ENCODE measurements at places on chromosomes 5 and 9.

GRCh38 chr5:88718736-88719135 lies 164.2 kb downstream of the MEF2C start:
- DNase-seq: no peak

DNA sequence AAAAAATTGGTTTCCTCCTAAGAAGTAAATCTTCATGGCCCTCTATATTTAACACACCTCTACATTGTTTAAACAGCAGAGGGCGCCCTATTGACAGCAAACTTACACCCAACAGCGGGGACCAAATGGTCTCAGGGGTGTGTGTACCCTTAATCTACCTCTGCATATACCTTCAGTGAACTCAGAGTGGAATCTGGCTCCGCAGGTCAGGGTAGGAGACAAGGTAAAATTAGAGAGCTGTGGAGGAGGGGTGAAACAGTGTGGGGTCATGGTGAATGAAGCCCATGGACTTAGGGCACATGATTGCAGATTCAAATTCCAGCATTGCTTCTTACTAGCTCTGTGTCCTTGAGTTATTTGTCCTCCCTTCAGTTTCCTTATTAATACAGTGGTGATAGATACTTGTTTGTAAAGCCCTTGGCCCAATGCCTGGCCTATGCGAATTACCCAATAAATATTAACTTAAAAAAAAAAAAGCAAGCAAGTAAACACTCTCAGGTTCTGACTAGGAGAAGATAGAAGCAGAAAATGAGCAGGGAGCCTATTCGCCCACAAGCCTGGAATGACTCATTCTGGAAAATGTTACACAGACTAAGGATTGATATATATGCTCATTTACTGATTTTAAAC lies 122.9 kb downstream of the CAVIN4 start:
- no peak for DNase-seq

GRCh38 chr9:75181750-75182149 lies 93.4 kb downstream of the OSTF1 start:
- DNase-seq: no peak

- no peak for DNase-seq
These were observed 5.5 kb upstream of the N4BP3 start for GRCh38 chr5:178107756-178108310.

DNA sequence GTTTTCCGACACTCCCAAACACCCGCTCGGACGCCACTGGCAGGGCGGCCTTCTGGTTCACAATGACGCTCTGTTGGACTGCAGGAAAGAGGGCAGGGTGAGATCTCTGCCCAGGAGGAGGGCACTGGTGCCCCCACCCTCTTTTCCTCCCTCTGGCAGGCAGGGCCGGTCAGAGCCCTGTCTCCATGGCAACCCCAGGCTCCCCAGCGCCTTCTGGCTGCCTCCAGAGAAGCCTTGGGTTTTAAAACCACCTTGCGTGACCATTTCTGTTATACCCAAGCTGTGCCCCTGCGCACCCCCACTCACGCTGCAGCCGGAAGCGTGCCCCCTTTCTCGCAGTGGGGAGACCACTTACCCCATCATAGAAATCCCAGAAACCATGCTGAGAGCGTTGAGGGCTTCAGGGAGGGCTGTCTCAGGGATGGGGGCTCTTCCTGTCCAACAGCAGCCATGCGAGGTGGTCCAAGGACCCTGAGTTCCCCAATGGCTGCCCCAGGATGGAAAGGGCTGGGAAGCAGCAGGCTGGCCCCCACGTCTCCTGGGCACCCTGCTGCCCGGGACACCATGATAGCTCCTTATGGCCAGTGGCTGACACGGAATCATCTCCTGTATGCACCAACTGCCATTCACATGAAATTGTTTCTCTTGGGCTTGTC lies 7.3 kb downstream of the C9orf50 start:
- no peak for DNase-seq

DNA sequence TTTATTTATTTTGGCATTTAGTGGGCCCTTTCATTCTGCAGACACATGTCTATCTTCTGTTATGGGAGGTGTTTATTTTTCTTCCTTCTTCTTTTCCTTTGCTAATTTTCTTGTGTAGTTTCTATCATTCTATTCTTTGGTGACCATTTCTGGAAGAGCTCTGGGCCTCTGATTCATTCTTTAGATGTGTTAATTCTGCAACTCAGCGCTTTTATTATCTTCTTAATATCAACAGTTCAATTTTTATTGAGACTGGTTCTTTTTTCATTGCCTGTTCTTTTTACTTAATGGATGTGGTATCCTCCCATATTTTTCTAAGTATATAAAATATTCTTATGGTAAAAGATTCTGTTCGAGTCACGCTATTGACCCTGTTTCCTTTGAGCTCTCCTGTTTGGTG lies 112.0 kb downstream of the HSPA4 start:
- DNase-seq: no peak

DNA sequence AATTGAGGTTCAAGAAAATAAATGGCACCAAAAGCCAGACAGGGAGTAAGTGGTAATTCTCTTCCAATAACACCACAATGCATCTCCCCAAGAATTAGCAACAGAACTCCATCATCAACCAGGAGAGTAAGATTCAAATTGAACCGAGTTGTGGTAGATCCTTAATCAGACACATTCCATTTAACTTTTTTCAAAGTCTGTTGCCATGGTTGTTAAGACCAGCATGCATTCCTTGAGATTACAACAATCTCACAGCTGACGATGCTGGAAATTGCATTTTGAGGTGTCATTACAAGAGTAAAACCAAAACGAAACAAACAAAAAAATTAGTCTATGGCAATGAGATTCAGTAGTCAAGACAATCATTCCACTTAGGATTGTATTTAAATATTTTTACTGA lies 78.9 kb upstream of the ZNF462 start:
- DNase-seq: no peak

- no peak for DNase-seq
These were observed 11.3 kb downstream of the TNC start for GRCh38 chr9:115106642-115107041.

GRCh38 chr5:180596668-180597231 lies 5.5 kb upstream of the SCGB3A1 start:
- no peak for DNase-seq

GRCh38 chr9:89426384-89426961 lies 71.4 kb downstream of the SEMA4D start:
- DNase-seq: no peak

DNA sequence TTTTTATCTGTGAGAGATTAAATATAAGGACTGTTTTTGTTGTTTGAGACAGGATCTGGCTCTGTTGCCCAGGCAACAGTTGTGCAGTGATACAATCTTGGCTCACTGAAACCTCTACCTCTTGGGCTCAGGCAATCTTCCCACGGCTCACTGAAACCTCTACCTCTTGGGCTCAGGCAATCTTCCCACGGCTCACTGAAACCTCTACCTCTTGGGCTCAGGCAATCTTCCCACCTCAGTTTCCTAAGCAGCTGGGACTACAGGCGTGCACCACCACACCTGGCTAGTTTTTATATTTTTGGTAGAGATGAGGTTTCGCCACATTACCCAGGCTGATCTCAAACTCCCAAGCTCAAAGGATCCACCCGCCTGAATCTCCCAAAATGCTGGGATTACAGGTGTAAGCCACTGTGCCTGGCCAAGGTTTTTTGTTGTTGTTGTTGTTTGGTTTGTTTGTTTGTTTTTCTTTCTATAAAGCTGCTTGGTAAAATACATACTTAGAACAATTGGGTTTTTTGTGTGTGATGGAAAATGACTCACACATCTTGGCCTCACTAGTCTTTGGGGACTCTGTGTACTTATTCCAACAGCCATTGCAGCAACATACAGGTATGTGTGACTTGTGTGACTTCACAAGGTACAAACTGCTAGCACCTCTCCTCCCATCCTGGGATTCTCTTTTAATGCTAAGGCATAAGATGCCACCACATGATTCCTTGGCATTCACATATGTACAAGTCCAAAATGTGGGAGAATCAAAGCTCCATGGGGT lies 36.5 kb upstream of the RASA1 start:
- DNase-seq: no peak

DNA sequence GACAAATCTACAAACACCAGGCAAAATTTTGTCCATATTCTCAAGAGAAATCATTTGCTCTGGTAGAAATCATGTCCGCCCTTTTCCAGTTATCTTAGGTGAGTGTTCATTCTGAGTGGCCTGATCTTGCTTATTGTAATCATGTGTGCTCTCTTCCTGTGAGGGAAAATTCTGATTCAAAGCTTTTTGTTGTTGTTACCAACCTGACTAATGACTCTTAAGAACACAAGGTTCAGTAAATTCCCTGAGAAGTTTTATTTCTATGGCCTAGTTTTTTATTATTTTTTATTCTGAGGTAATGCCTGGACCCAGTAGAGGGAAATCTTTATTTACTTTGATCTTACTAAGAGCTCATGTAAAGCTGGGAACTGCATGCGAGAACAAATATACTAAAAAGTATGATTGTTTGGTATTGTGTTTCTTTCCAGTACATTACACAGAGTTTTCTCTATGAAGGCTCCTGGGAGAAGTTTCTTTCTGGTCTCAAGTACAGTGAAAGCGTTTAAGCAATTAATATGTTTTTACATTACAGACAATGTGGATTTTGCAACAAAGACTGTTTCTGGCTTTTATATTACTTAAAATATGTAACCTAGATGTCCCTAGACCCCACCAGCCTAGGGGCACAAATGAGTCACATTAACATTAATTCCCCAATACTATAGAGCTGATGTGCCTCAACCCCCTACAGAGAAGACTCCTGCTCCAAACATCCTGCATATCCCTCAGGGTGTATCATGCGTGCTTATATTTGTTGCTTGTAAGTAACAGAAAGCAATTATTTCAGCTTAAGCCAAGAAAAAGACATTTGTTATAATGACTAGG lies 138.1 kb downstream of the TMEM167A start:
- DNase-seq: no peak
